ENCODE measurements at places on chromosomes 2 and 18.

DNA sequence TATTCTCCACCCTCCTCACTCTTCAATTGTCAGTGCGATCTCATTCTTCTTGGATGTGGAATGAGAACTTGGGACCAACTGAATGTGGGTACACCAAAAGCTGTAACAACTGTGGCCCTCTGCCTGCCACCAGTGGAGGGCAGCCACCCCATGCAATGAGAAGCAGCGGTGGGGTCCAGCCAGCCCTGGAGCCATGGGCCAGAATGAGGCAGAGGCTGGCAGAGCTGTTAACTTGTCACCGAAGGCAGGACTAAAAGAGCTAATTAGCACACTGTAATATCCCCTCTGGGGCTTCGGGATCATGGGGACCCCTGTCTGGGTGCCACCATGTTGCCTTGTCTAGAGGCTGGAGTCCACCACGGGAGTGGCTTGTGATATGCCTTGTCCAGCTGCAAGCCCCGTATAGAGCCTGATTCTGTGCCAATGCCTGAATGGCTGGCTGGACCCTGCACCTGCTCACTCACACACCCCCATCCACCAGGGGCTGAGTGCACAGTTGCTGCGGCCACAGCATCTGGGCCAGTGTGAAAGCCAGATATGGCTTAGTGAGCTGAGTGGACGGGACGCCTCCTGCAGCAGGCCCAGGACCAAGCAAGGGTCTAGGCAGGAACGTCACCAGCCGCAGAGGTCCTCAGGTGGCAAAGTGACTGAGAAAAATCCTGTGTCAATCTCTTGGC is 680.5 kb downstream of the DSC3 start:
- no peak for DNase-seq

GRCh38 chr2:55051026-55051866 is 995 bp upstream of the RTN4 start:
- peak; percentile 100 for DNase-seq

DNA sequence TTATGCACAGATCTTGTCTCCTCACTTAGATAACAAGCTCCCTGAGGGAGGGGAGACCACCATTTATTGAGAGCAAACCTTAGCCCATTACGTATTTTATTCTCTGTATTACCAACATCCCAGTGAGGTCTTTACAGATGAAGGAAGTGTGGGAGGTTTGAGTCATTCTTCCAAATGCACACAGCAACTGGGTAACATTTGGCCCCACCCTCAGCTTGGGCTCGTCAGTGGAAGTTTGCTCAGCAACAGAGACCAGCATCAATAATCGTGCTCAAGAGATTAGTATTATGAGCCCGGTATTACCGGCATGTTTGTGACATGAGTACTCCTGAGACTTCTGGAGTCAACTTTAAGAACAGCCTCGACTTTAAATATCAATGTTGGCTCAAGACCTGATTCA is 168.6 kb downstream of the ETAA1 start:
- peak; percentile 54 for DNase-seq

- no peak for DNase-seq
Measured at GRCh38 chr2:1585635-1586034, 158.7 kb downstream of the PXDN start.

DNA sequence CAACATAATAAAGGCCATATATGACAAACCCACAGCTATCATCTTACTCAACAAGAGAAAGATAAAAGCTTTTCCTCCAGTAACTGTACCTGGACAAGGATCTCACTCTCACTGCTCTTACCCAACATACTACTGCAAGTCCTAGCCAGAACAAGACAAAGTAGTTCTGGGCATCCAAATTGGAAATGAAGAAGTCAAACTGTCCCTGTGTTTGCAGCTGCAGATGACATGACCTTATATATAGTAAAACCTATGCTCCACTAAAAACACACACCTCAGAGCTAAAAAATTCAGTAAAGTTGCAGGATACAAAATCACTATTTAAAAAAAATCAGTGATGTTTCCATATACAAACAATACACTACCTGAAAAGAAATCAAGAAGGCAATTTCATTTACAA is 32.2 kb downstream of the USP34 start:
- no peak for DNase-seq

DNA sequence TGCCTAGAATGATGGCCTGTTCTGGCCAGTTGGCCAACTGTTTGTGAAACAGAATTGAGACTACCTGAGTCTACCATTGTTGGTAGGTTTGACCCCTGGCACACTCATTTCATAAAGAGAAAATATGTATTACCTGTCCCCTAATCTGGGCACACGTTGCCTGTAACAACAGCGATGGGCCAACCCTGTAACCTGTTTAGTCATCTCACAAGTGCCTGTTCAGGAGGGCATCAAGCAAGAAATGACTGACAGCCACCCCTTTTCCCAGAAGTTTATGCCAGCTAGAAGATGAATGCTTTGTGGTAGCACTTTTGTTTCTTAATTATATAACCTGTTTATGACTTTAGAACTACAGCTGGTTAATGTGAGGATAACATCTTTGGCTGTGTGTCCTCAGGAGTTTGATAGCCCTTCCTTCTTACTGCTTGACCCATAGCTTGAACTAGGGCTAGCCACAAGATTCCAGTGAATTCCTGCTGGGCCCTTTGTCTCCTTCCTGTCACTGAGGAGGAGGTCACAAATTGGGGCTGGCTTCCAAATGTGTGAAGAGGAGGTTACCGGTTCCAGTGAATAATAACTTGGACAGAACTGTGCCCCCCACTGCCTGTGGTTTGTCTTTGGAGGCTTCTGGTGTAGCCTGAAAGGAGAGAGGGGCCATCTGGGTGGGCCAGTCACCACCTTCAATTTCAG is 273.9 kb upstream of the EPAS1 start:
- no peak for DNase-seq

GRCh38 chr18:1357724-1358123 is 453.1 kb downstream of the ADCYAP1 start:
- no peak for DNase-seq

- no peak for DNase-seq
Measured at GRCh38 chr2:111919794-111920608, 21.6 kb downstream of the MERTK start.

DNA sequence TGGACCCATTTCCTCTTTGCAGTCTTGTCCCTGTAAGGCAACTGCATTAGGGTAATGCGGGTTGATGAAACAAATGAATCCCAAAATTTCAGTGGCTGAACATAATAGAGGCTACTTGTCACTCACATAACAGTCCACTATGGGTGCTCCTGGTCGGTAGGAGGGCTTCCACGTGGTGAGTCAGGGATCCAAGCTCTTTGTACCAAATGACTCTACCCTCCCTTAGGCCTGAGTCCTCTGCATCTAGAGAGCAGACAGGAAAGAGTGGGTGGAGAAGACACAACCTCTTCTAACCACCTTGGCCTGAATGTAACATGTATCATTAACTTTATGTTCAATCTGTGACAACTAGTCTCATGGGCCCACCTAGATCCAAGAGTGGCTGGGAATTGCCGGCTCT is 86.2 kb upstream of the HAAO start:
- no peak for DNase-seq

DNA sequence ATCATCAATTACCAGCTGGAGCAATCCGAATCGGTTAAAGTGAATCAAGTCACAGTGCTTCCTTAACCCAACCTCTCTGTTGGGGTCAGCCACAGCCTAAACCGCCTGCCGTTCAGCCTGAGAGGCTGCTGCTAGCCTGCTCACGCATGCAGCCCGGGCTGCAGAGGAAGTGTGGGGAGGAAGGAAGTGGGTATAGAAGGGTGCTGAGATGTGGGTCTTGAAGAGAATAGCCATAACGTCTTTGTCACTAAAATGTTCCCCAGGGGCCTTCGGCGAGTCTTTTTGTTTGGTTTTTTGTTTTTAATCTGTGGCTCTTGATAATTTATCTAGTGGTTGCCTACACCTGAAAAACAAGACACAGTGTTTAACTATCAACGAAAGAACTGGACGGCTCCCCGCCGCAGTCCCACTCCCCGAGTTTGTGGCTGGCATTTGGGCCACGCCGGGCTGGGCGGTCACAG is 496 bp upstream of the ITGA4 start:
- DNase-seq, result peak; percentile 29

Measured in fibroblast of upper back skin (primary cell).